Activated CD8-positive, alpha-beta memory T cell treated with anti-CD3 and anti-CD28 coated beads for 1 hour (primary cell): ENCODE measurements at places on chromosomes 7 and 10.

DNA sequence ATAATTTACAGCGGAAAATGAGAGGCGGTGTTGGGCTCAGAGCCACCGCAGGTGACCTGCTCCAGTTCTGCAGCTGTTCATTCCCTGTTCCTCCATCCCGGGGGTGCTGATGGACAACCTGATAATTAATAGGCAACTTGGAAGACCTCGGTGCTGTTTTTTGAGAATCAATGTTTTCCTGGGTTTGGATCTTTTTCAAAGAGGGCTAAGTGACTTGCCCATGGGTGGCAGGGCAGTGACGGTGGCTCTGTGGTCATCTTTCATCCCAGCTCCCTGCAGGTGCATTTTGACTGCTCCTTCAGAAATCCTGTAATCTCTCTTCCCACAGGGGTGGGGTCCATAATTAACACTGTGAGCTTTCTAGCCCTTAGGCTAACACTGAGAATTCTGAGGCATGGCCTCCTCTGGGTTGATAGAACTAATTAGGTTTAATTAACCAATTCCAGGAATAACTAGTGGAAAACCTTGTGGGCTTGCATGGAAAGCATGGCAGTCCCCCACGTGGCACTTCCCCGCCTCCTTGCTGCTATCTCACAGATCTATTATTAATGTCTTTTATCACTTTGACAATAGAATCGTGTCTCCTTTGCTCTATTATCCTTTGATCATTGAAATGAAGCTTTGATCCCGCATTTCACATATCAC lies 217.9 kb downstream of the GLRX3 start:
- DNase-seq: no peak

DNA sequence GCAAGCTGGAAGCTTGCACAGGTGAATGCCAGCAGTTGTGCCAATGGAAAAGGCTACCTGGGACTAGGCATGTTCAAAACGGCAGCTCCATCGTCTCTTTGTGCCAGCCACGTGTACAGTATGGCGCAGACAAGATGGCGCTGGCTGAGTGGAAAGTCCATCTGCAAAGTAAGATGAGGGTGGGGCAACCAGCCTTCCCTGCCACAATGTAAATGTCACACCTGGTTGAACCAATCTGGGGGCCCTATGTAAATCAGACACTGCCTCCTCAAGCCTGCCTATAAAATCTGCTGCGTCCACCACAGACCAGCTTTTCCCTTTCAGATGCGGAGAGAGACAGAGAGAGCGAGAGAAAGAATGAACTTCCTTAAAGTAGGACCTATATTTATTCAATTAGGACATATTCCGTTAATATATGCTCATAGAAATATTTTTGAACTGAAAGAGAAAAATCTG lies 18.5 kb upstream of the C7orf33 start:
- DNase-seq: no peak

GRCh38 chr7:24685708-24686107 lies 71.6 kb downstream of the GSDME start:
- no peak for DNase-seq

- DNase-seq: no peak
These were observed 706.8 kb upstream of the POT1 start for GRCh38 chr7:125636320-125636962.

DNA sequence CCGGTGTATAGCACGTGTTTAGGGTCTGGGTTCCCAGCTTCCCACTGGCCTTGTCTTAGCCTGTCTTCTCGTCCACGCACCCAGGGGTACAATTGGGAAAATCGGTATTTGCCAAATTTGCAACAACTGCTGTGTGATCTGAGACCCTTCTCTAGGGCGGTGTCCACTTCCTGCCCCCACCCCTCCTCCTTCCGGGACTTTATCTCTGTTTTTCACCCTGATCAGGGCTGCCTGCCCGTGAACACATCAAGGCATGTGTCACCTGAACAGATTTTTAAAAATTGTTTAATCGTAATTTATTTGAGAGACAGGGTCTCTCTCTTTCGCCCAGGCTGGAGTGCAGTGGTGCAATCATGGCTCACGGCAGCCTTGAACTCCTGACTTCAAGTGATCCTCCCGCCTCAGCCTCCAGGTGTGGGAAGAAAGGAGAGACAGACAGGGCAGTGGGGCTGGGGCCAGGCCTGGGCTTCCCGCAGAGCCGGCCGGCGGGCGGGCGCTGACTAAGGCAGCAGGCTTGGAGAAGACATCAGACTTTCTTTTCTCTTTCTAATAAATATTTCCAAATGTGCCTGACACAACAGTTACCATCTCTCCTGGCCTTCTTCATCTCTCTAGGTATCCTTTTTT lies 27.5 kb downstream of the ELFN1 start:
- no peak for DNase-seq

DNA sequence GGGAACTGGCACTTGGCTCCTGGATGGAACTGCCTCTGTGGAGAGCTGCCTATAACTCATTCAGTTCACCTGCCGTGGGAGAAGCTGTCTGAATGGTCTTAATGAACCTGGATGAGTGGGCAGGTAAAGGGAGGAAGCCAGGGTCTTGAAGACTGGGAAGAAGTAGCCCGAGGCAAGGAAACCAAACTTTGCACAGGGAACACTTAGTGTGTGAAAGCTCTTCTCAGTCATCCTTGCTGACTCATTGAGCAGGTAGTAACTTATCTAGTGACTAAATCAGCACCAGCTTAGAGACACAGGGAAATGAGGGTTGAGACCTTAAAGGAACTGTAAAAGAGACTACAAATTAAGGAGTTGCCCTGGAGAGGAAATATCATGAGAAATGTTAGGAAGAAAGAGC lies 9.9 kb downstream of the LRRC4 start:
- DNase-seq: no peak

DNA sequence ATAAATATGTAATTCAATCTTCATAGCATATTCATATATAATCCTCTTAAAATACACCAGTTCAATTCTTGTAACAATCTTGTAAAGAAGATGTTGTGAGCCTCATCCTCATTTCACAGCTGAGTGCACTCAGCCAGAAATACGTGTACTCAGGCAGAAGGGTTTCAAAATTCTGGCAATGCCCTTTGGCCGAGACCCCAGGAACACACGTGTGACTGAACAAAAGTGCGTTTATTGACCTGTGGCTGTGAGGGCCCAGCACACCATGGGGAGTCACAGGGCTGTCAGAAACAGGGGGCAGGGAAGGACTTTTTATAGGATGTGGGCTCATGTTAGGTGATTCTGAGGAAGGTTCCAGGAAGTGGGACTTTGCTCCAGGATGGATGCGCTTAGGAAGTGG lies 21.5 kb downstream of the GIMAP8 start:
- no peak for DNase-seq

GRCh38 chr7:102455596-102455995 lies 9.1 kb downstream of the ALKBH4 start:
- DNase-seq: no peak

DNA sequence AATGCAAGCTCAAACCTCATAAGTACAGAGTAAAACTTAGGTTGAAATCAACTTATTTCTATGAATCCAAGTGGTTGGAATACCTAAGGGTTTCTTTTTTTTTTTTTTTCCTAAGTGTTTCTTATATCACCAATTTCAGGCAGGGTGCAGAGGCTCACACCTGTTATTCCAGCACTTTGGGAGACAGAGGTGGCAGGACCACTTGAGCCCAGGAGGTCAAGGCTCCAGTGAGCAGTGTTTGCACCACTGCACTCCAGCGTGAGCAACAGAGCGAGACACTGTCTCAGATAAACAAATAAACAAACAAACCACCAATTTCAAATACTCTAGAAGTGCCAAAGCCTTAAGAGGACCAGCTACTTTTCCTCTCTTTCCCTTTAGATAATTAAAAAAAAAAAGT lies 39.2 kb upstream of the SPOCK2 start:
- DNase-seq: no peak

DNA sequence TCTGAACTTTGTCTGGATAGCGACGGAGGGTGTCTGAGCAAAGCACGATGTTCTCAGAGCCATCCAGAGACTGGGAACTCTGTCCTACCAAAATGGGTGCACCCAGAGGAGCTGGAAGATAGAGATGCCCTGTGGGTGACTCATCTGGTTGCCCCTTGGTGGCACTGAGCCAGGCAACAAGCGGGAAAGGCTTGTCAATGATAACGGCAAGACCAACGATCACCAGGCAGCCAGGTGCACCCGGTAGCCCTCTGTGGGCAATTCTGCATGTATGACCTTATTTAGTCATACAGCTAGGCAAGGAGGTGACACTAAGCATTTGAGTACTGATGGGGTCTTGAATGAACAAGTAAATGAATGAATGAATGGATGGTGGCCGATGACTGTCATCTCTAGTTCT lies 2.8 kb upstream of the ELN start:
- no peak for DNase-seq

- no peak for DNase-seq
These were observed 158.2 kb downstream of the CELF2 start for GRCh38 chr10:11175823-11176243.
